ENCODE measurements at places on chromosomes 5 and 9.

DNA sequence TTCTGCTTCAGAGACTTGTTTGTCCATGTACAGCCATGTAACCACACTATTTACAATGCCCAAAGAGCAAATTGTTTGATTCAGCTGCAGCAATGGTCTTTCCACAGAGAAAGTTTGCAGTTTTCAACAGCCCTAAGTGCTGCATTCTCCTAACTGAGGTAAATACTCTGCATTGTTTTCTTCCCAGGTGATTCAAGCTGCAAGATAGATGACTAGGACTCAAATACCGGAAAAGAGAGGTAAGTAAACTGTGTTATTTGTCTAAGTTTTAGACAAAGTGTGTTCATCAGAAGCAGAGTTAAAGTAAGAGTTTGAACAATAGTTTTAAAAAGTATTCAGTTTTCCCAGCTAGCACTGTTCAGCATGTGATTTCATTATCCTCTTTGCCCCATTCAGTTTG is 1046.7 kb upstream of the C9orf72 start:
- DNase-seq, result no peak

DNA sequence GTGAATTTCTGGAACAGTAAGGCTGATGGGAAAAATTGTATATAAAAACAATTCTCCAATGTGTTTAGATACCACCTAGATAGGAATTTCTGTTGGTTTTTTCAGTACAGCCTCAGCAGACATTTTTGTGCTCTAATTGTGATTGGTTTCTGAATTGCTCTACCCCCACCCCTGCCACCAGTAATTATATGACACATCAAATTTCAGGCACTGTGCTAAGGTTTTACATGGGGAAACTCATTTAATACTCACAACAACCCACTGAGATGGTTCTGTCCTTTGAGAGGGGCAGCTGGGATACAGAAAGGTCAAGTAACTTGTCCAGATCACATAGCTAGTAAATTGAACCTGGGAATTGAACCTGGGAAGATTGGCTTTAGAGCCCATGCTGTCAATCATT is 288.0 kb downstream of the ARHGEF28 start:
- no peak for DNase-seq

- peak; percentile 32 for DNase-seq
Measured at GRCh38 chr9:135343837-135344522, 135.6 kb upstream of the PPP1R26 start.

- DNase-seq, result no peak
Measured at GRCh38 chr5:5404381-5404780, 18.1 kb upstream of the ICE1 start.

DNA sequence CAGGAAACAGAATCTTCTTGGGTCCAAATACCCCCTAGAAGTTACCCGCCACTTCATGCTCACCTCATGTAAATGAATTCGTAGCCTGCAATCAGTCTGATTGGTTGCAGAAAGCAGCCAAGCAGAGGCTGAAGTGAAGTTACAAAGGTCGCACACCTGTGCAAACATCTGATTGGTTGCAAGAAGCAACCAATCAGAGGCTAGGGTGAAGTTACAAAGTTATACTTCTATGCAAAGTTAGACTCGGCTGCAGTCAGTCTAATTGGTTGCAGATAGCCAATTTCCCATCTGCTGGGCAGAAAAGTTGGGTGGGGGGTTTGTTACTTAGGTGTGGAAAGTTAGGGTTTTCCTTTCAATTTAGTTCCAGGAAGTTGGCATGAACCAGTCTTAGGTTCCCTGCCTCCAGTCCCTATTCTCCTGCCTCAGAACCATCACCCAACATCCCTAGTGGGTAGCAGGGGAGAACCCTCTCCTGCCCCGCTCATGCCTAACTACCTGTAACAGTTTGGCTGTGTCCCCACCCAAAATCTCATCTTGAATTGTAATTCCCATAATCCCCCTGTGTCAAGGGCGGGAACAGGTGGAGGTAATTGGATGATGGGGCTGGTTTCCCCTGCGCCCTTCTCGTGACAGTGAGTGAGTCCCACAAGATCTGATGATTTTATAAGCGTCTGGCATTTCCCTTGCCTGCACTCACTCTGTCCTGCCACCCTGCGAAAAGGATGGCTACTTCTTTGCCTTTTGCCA is 1.2 kb upstream of the RUSC2 start:
- no peak for DNase-seq

DNA sequence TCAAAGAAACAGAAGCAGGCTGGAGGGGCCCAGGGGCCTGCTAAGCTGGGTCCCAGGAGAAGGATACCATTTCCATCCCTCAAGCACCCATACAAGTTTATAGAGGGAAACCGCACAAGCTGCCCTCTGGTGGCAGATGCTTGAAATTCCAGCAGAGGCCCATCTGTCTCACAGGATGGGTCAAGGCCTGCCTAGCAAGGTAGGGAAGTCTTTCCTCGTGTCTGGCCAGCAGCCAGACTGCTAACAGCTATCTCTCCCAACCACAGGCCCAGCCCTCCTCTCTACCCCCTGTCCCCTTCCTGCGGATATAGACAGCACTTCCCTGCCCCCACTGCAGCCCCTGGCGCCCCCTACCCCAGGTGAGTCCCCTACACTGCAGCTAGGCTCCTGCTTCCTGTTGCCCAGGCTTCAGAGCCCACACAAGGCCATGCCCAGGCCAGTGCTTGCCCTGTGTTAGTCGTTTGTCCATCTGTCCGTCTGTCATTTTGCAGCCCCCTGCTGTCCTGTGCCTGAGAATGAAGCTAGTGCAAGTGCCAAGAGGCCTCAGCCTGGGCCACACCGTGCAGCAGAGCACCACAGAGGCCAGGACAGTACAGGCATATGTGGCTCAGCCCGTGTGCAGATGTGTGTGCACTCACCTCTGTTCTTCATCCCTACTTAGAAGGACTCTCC is 26.2 kb downstream of the TCF7 start:
- DNase-seq, result peak; percentile 65

DNA sequence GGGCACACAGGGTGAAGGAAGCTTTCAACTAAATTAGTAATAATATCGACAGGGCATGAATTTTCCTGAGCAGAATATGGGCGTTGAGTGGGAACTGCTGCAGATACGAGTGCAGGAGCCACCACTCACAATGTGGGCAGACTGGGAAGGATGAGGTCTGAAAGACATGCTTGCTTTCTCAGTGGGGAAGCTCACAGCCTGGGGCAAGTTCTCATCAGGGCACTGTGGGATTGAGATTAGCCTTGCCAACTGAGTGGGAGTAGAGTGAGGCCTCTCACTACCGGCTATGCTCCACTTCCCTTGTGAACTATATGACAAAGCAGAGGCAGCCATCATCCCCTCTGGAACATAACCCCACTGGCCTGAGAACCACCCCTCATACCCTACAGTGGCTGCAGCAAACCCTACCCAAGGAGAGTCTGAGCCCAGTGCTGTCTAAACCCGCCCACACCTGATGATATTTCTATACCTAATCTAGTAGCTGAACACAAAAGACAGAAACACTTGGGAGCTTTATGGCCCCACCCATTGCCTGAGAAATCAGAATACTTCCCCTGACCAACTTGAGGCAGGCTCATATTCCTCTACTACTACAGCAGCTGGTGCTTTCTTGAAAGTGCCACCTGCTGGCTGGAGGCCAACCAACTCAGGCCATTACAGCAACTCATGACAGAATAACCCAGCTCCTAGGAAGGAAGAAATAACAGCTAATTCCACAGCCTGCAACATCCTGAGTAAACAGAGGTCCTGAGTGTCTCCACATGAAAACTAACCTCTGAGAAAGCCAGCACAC is 173.7 kb upstream of the SPEF2 start:
- no peak for DNase-seq

DNA sequence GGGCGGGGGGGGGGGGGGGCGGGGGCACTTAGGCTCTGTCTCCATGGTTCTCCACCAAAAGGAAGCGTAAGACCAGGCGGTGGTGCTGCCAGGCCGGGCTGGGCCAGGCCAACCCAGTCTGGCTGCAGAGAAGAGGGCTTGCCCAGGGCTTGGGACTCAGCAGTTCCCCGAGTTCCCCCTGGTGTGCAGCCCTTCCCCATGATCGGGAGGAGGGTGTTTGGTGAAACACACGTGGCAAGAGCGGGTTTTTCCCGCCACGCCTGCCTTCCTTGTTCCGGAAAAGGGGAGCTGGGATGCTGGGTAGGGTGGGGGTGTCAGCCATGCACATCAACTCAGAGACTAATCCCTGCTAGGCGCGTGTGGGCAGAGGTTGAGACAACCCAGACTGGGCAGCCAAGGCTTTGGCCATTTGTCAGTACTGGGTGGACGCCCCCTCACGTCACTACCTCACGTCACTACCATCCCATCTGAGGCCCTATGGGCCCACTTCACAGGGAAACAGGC is 32.9 kb downstream of the PRRX2 start:
- DNase-seq, result no peak

GRCh38 chr9:132997591-132997990 is 19.1 kb downstream of the GFI1B start:
- DNase-seq, result no peak

DNA sequence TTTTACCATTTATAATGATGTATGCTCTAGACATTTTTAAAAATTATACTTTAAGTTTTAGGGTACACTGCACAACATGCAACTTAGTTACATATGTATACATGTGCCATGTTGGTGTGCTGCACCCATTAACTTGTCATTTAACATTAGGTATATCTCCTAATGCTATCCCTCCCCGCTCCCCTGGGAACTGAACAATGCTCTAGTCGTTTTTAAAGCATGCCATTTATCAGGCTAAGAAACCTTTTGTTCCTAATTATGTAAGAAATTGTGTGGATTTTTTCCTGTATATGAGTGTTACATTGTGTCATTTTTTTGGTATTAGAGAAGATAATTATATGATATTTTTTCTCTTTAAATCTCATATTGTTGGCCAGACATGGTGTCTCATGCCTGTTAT is 72.8 kb upstream of the SGCD start:
- DNase-seq, result no peak
